ENCODE measurements at places on chromosomes 2 and 18.

DNA sequence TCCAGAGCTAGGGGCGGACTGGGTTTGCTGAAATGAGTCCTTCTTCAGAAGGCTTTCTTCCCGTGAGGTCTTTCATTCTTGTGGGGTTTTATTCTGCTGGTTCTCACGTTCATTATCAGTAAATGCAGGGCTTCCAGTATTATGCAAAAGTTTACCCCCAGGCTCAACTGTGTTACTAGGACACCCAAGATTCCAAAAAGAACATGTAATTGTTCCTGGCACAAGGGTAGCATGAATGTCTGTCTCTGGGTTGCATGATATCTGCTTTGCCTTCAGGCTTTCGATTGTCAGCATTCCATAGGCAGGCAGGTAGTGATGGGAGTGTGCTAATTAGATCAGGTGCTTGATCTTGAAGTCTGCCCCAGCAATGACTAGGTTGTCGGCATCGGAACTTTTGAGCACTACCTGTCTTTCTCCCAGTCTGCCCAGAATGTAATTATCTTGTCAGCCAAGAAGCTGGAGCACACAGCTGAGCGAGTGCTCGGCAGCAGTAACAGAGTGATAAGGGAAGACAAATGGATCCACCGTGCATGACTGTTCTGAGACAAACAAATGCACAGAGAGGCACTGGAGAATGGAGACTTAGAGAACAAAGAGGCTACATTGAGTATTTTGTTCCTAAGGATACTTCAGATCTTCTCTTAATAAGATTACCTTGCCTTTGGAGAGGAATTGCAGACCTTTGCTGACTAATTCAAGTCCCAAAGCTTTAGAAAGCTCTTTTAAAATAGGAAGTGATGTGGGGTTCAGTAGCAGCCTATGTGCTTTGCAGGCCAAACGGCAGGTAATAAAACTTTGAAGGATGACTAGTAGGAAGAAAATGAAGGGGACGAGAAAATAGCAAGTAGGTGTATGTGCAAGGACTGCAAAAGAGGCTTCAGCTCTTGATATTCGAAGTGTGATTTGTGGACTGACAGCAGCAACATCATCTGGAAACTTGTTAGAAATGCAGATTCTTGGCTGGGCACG lies 41.9 kb downstream of the ITGB6 start:
- DNase-seq, result no peak

DNA sequence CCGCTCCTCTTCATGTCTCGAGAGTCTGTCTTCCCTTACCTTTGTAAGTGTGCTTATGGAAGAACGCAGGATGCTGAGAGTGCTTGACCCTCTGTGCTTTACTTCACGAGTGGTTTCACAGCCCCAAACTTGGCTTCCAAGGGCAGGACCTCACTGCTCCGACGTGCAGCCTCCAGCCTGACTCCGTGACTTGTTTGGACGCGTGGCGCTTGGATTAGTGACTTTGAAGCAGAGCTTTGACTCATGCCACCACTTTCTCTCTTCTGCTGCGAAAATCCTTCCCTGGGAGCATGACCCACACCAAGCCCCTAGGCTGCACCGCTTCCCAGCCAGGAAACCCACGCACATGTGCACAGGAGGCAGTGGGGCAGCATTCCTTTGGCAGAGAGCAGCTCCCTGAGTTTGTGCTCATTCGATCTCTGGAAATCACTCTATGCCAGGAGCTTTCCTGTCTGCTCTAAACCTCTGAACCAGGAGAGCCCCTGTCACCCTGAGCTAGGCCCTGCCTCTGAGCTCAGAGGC lies 207.8 kb upstream of the HS6ST1 start:
- DNase-seq, result no peak

DNA sequence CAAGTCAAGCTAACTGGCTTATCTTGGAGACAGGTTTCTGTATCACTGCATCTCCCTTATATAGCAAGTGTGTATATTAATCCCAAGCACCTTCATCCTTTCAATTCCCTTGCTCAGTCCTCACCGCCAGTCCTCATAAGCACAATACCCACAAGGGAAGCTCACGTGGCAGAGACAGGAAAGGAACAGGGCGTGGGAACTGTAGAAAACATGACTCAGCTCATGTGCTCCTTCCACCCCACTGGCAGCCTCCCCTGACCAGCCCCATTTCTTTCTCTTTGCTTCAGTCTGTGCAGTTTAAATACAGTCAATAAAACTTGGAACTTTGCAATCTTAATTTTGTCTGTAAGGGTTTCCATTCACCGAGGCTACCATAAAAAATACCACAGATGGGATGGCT lies 36.5 kb upstream of the CDH19 start:
- no peak for DNase-seq

- DNase-seq, result no peak
Measured at GRCh38 chr2:144137705-144138428, 382.1 kb downstream of the ZEB2 start.

- no peak for DNase-seq
Measured at GRCh38 chr2:197601726-197602125, 73.7 kb downstream of the RFTN2 start.

DNA sequence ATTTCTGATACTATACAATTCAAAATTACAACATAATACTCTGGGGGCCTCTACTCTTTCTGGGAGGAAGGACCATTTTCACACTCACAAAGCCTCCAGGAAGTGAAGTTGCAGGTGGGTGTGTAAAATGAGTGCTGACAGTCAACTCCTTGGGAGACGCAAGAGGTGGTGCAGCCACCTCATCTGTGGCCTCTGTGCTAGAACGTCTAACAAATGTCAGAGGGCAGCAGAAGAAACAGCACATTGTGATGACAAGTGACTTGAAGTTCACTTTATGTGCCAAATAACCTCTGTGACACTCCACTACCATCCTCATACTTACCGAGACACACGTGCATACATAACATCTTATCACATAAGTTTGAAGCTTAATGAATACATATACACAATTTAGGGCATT lies 10.2 kb downstream of the RNF103 start:
- DNase-seq, result no peak

All from CD8-positive, alpha-beta T cell (primary cell).